ENCODE measurements at places on chromosomes 1 and 21. TPM values are rescaled to one million over a fixed set of nuclear protein-coding genes. Genes with fewer than 3 reads are reported as not detected.

HSPB7 gene
- not detected for total RNA-seq

FAM151A gene
- total RNA-seq, result not detected

CFHR1 gene
- total RNA-seq, result 0.39 TPM

KCNK1 gene
- 1.3 TPM for total RNA-seq

S100A2 gene
- total RNA-seq, result 17.8 TPM

OLIG2 gene
- total RNA-seq, result 1.7 TPM

STYXL2 gene
- total RNA-seq, result not detected

LEFTY2 gene
- total RNA-seq, result not detected

PRELP gene
- total RNA-seq, result not detected

LYPLA2 gene
- total RNA-seq, result 35.4 TPM

LCA5L gene
- 1.4 TPM for total RNA-seq

GRCh38 chr21:35905963-35906345 is 154.4 kb downstream of the SETD4 start:
- no peak for DNase-seq

GRCh38 chr1:4079815-4080214 is 179.7 kb upstream of the C1orf174 start:
- DNase-seq, result no peak

DNA sequence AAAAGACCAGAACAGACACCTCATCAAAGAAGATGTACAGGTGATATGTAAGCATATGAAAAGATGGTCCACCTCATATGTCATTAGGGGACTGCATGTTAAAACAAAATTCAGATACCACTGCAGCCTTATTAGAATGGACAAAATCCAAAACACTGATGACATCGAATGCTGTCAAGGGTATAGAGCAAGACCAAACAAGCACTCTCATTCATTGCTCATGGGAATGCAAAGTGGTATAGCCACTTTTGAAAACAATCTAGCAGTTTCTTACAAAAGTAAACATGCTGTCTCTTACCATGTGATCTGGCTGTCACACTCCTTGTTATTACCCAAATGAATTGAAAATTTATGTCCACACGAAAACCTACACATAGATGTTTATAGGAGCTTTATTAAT is 426.6 kb upstream of the ESRRG start:
- no peak for DNase-seq

DNA sequence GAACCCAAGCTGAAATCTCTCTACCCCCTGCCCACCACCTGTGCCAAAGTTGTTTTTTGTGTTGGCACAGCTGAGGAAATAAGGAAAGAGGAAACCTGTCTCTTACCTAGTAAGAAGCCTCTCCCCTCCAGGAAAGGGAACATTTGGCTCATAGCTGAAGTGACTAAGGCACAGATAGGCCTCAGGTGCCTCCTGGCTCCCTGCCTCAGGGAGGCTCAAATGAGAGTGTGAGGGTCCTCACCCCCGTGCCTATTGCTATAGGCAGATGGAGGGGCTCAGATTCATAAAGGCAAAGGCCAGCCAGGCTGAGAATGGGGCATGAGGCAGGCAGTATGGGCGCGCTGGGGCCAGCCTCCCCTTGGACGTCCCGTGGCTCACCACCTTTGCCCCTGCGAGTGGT is 7.4 kb downstream of the SLC30A2 start:
- DNase-seq, result no peak

GRCh38 chr1:195550071-195550862 is 1058.0 kb downstream of the KCNT2 start:
- DNase-seq, result no peak

- peak; percentile 9 for DNase-seq
Observed at GRCh38 chr1:35345439-35345981, 77.0 kb downstream of the ZMYM4 start.

DNA sequence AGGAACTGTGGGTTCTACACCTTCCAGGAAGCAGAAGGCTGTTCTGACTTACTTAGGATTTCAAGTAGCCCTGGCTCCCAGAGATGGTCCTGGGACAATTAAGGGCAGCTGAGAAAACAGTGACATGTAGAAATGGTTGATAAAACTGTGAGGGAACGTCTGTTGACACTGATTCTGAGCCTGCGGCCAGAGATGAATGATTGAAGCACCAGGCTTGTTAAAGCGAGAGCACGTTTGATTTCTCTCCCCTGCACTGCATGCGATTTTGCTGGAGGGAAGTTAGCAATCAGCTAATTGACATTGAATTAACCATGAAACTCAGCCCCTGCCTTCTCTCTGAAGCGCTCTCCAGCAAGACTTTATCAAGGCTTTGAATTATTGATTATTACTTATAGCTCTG is 29.9 kb upstream of the POU3F1 start:
- no peak for DNase-seq

- no peak for DNase-seq
Observed at GRCh38 chr1:205704903-205705302, 24.6 kb upstream of the SLC45A3 start.

- DNase-seq, result no peak
Observed at GRCh38 chr1:152020849-152021248, 16.0 kb downstream of the S100A11 start.

DNA sequence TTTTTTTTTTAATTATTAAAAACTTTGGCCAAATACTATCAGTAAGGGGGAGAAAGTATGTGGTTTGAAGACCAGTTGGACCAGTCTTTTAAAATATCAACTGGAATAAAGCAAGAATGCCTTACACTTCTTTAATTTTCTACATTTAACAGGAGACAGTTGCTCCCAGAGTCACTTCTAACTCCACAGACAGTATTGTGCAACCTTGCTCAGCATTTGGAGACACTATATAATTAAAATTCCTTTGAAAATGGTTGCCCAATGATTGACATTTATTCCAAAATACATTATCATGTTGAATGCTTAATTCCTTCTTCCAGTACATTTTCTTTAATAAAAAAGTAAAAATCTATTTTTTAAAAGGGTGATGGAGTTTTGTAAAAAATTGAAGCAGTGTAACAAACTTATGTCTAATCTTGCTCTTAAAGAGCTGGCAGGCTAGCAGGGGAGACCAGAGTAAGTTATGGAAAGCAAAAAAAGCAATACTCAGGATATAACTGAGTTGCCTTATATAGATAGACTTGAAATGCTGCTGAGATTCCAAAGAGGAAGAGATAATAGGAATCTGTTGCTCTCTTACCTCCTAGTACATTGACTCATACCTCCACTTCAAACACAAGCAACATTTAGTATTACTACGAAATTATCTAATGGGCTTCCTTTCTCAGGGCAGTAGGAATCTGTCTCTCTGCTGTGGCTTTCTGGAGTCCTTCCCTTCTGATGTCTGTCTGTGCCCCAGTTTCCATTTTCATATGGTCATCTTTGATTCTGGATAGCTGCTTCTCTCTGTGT is 69.7 kb upstream of the RGL1 start:
- no peak for DNase-seq

DNA sequence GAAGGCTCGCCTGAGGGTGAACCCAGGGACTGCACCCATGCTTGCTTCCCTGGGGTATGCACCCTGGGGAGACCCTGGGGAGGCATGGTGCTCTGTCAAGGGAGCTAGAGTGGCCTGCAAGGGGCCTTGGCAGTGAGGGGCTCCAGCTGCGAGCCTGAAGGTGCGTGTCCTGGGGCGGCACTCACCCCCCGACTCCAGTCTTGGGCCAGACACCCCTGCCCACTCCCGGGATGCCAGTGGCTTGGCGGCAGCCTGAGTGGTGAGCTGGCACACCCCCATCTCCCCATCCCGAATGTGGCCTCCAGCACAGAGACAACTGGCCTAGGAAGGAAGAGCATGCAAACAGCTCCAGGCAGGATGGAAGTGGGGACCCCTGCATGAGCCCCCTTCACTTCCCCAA is 2.6 kb downstream of the SUMO3 start:
- DNase-seq, result no peak

GRCh38 chr21:25062061-25062460 is 545.2 kb downstream of the MRPL39 start:
- DNase-seq, result no peak

DNA sequence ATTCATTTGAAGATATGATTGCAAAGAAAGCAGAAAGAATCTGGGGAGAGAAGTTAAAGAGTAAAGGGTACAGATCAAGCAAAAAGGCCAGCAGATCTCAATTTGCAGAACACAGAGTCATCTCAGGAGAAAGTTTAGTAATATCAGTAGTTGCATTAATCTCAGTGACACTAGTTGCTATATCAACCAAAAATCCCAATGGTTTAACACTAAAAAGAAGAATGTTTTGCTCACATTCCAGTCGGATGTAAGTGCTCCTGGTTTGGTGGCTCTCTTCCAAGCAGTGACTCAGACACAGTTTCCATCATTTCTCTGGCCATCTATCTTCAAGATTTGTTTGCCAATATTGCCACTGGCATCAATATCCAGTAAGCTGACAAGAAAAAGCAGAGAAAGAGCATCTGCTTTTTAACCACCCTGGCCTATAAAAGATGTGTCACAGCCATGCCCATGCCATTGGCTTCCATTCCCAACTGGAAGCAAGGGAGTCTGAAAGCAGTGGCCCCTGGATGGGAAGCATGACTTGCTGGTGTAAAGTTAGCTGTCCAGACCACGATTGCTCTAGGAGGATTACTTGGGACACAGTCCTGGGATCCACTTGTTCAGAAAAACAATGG is 45.5 kb upstream of the AIM2 start:
- DNase-seq, result peak; percentile 16

- no peak for DNase-seq
Observed at GRCh38 chr1:31410871-31411270, 2.1 kb upstream of the SERINC2 start.

GRCh38 chr1:209542585-209542984 is 40.9 kb upstream of the CAMK1G start:
- peak; percentile 58 for DNase-seq

GRCh38 chr1:22266141-22266540 is 123.2 kb upstream of the WNT4 start:
- no peak for DNase-seq

- DNase-seq, result no peak
Observed at GRCh38 chr1:163213626-163214025, 10.9 kb upstream of the RGS5 start.

- DNase-seq, result peak; percentile 86
Observed at GRCh38 chr1:204763773-204764427, 78.4 kb upstream of the LRRN2 start.

- no peak for DNase-seq
Observed at GRCh38 chr1:93362237-93362636, 16.5 kb downstream of the DR1 start.

DNA sequence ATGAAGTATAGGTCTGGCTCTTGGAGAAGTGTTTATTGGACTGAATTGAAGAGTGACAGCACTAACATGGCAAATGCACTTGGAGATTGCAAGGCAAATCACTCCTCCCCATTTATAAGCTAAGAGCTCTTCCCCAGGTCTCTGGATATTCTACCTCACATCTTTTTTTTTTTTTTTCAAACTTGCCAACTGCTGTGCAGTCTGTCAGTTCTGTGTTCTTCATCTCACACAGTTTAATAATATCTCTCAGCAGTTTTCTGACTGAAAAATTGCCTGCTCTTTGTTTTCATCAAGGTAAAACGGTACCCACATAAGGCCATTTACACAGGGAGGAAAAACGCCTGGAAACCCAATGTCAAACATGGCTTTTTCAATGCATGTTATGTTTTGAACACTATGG is 186.1 kb upstream of the B3GALT2 start:
- DNase-seq, result no peak

DNA sequence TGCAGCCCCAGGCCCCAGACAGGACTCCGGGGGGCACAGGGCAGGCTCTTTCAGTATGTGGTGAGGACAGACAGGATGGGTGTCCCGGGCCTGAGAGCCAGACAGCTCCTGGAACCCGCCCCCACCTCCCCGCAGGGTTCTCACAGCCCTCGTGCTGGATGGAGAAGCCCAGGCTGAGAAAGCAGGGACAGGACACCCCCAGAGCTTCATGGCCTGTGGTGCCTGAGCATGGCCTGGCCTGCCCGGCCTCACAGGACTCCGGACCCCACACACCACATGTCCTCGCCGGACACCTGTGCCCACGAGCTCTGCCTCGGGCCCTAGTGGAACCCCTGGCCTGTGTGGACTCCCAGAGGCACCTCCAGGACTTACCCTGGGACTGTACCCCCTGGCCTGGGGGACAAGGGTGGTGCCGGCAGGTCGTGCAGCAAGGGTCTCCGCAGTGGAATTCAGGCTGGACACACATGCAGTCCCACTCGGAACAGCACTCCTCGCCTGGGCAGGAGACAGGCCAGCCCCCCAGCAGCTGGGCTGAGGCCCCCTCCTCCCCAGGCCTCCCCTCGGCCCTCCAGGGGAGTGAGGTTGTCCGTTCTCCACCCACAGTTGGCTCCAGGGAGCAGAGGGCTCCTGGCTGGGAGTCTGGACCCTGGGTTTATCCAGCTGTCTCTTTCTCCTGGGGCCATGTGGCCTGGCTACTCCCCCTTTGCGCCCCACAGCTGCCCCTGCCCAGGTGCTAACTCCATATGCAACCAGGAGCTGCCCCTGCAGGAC is 1.2 kb downstream of the TNFRSF18 start:
- no peak for DNase-seq

- DNase-seq, result peak; percentile 56
Observed at GRCh38 chr1:59332983-59333382, 36.1 kb downstream of the FGGY start.

DNA sequence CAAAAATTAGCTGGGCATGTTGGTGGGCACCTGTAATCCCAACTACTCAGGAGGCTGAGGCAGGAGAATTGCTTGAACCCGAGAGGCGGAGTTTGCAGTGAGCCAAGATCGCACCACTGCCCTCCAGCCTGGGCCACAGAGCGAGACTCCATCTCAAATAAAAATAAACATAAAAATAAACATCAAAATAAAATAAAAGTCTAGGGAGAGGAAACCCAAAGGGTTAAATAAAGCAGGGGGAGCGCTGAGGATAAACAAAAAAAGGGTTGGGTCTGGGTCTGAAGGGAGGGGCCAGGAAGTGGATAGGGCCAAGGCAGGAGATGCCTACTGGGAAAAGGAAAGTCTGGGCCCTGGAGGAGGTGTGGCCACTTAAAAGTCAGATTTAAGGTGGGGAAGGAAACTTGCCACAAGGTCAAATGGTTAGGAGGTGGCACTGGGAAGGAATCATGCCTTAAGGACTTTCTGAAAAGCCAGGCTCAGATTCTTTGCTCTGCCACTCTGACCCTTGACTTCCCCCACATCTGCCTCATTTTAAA is 150.0 kb downstream of the ADSS2 start:
- DNase-seq, result no peak

- peak; percentile 90 for DNase-seq
Observed at GRCh38 chr1:211514030-211514754, 22.2 kb upstream of the RD3 start.

DNA sequence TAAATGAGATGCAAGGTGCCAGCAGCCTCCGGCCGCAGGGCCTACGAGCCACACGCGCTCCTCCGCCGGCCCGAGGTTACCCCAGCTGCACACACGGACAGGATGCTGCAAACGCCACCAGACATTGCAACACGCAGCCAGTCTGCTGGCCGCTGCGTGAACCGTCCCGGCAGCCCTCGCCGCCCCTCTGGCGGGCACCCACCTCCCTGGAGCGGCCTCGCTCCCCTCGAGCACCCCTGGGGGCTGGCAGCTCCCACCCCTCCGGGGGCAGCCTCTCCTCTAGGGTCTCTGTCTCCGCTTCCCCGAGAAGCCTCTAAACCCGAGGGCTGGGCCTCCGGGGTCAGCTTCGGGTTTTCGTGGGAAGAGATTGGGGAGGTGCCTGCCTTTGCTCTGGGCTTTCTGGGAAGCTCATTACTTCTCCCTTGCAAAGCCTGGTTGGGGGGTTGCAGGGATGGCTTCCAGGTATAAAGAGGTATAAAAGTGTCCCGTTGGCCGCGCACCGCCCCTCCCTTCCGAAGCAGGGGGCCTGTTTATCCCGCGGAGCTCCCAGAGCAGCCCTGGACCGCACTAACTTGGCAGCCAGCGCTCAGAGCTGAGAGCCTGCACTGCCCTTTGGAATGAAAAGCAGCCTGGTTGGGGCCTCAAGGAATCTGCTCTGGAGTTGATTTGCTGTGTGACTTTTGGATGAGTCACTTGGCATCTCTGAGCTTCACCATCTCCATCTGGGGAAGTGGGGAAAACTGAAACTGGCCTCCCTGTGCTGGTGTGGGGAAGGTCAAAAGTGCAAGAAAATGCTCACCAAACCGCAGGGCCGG is 21.8 kb downstream of the DHRS3 start:
- peak; percentile 98 for DNase-seq
